ENCODE measurements at places on chromosomes 6 and 20. TPM values are rescaled to one million over a fixed set of nuclear protein-coding genes. Genes with fewer than 3 reads are reported as not detected.

DNA sequence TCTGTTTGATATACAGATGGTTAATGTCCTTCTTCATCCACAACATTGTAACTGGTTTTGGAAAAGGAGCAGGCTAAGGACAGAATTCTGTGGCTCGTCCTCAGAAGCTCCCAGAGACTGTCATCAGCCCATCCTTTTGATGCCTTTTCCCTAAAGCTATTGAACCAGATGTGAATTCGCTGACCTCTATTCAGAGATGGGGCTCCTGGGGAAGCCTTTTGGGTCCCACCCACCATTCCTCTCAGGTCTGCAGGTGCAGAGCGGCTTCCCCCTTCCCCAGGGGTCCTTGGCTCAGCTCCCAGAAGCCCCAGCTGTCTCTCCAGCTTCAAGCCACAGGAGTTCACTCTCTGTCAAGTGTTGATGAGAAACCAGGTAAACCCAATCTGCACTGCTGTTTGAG lies 191.7 kb downstream of the SMOC2 start:
- DNase-seq = no peak

DNA sequence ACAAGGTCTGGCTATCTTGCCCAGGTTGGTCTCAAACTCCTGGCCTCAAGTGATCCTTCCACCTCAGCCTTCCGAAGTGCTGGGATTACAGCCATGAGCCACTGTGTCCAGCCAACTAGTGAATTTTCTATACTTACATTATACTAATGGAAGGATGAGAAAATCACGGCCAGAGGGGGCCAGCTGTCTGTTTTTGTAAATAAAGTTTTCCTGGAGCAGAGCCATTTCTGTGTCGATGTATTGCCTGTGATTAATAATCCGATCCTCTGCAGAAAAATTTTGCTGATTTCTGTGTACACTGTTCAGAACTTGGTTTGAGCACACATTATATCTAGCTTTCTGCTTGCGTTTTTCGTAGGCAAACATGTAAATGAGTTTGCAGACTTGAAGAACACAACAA lies 28.8 kb downstream of the PTPRT start:
- peak; percentile 57 for DNase-seq

DNA sequence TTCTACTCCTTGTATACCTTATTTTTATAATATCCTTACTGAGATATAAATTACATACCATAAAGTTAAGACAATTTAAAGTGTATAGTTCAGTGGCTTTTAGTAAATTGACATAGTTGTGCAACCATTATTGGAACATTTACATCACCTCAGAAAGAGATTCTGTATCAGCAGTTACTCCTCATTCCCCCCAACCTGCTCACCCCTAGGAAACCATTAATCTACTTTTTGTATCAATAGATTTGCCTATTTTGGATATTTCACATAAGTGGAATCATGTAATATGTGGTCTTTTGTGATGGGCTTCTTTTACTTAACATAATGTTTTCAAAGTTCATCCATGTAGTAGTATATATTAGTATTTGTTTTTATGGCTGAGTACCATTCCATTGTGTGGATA lies 51.3 kb downstream of the CDC5L start:
- DNase-seq = no peak

- no peak for DNase-seq
Observed at GRCh38 chr6:9523462-9523861, 891.4 kb downstream of the TFAP2A start.

DNA sequence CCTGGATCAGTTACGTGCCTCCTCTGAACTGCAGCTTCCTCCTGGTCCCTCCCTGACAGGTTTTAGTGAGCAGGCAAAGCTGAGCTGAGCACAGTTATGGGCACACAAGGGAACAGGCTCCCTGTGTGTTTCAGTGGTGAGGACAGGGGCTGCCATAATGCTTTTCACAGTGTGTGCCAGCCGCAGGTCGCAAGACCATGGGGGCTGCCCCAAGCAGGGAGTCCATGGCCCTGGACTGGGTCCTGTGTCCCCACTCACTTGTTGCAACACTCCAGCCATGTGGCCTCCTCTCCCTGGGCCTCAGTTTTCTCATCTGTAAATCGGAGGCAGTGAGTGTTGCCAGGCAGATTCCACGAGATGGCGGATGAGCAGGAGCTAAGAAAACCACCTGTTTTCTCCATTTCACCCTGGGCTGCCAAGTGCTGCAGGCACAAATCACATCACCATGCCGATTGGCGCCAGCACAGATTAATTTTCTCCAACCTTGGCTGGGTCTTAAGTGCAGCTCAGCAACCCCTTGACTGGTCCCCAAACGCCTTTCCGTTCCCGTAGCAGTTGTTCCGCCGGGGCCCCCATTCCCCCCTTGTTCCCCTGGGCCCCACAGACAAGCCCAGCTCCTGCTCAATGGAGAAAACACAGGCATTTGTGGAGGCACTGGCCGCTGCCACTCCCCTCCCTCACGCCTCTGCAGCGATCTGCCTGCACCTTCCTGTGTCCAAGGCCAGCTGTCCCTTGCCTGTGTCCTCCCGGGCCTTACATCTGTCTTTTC lies 57.1 kb upstream of the NNAT start:
- DNase-seq = peak; percentile 79

DNA sequence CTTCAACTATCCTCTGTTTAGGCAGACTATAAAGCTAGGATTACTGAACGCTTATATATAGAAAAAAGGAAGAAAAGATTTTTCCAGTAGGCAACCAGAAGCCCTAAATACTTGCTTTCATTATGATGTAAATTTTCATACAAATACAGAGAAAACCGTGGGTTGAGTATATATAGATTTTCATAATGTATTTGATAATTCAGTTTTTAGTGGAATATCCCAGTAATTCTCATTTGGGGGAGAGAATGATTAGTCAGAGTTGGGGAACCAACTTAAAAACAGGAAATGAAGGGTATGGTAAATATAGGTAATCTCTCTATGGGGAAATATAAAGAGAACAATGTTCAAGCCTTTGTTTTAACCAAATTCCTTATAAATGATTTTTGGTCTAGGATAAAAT lies 154.0 kb upstream of the CITED2 start:
- no peak for DNase-seq

DNA sequence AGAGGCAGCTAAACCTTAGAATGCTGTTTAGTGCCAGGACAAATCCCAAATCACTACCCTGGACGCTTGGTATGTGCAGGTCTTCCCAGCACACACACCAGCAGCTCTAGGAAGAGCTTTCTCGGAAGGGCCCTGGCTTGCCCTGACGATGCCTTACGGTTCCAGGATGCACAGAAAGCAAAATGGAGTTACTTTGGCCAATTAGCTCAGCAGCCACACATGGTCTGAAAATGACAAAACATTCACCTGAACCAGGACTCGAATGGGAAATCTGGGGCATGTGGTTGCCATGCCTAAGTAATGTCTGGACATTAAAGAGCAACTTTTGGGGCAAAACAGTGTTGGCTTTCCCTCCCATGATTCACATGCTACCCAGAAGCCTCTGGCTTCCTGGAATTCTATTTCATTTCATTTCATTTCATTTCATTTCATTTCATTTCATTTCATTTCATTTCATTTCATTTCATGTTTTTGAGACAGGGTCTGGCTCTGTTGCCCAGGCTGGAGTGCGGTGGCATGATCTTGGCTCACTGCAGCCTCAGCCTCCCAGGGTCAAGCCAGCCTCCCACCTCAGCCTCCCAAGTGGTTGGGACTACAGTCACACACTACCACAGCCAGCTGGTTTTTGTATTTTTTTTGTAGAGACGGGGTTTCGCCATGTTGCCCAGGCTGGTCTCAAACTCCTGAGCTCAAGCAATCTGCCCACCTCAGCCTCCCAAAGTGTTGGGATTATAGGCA lies 153.3 kb downstream of the ZDHHC14 start:
- DNase-seq = no peak

DNA sequence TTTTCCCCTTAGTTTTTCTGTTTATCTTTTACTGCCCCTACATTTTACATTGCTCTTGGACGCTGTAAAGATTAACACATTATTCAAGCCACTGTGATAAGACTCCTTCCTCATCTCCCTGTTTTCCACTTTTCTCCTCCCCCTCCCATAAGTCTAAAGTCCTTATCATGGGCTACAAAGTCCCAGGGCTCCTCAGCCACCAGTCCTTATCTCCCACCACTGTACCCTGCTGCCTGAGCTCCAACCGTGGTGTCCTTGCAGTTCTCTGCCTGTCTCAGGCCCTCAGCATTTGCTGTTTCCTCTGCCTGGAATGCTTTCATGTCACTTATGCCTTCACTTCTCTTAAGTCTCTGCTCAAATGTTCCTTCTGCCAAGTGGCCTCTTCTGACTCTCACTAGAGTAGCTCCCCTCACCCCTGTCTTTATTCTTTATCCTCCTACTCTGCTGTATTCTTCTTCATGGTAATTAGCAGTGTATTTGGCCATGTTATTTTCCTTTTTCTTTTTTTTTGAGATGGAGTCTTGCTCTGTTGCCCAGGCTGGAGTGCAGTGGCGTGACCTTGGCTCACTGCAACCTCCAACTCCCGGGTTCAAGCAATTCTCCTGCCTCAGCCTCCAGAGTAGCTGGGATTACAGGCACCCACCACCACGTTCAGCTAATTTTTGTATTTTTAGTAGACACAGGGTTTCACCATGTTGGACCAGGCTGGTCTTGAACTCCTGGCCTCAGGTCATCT lies 10.8 kb upstream of the LATS1 start:
- DNase-seq = no peak

- DNase-seq = no peak
Observed at GRCh38 chr20:12371990-12372389, 454.3 kb downstream of the BTBD3 start.

GRCh38 chr6:136550045-136550329 lies 235 bp downstream of the MAP7 start:
- peak; percentile 21 for DNase-seq

DNA sequence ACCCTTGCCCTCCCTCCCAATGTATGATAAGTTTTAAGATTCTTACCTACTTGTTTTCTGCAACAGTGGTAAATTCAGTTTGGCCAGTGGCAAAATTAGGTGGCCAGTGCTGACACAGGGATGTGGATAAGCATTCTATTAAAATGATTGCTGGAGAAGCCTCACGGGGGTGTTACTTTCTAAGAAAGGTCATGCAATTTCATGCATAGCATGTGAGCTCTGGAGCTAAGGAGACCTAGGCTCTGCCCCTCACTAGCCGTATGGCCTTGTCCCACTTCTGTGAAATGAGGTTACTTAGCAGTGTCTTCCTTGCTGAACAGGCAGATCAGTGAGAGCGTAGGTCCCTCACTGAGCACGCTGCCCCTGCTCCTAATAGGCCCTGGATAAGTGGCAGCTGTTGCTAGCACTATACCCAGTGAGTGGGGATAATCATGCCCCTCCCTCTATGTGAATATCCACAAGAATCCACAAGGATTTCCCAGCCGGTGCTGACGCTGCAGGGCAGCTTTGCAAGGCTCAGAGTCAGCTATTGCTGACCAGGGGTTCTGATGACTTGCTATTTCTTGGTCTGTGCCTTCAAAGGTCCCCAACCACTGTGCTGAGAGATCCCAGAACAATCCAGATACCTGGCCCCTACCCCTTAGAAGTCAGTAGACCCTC lies 86.5 kb upstream of the MRPS10 start:
- no peak for DNase-seq

- no peak for DNase-seq
Observed at GRCh38 chr6:156662025-156662445, 115.1 kb upstream of the ARID1B start.

Gene LY6G6F
- polyA plus RNA-seq = not detected

Gene MYBL2
- 12.8 TPM for polyA plus RNA-seq

Gene RHAG
- 1.7 TPM for polyA plus RNA-seq

Gene MAFB
- polyA plus RNA-seq = 13.4 TPM

Gene ADGRF4
- not detected for polyA plus RNA-seq

Gene ANGPT4
- polyA plus RNA-seq = 0.18 TPM

Gene CNKSR3
- 16.7 TPM for polyA plus RNA-seq

Gene UST
- 5.8 TPM for polyA plus RNA-seq

Gene UBD
- 0.25 TPM for polyA plus RNA-seq

Gene DEFB124
- polyA plus RNA-seq = 0.88 TPM

Gene NKX2-2
- polyA plus RNA-seq = not detected

Gene GPLD1
- 2.4 TPM for polyA plus RNA-seq

Gene FAM83C
- 0.17 TPM for polyA plus RNA-seq

Gene SYCP2L
- polyA plus RNA-seq = 2.3 TPM
